ENCODE measurements at places on chromosomes 3 and 15.

- DNase-seq = no peak
Measured at GRCh38 chr3:195101001-195101583, 169.9 kb downstream of the XXYLT1 start.

DNA sequence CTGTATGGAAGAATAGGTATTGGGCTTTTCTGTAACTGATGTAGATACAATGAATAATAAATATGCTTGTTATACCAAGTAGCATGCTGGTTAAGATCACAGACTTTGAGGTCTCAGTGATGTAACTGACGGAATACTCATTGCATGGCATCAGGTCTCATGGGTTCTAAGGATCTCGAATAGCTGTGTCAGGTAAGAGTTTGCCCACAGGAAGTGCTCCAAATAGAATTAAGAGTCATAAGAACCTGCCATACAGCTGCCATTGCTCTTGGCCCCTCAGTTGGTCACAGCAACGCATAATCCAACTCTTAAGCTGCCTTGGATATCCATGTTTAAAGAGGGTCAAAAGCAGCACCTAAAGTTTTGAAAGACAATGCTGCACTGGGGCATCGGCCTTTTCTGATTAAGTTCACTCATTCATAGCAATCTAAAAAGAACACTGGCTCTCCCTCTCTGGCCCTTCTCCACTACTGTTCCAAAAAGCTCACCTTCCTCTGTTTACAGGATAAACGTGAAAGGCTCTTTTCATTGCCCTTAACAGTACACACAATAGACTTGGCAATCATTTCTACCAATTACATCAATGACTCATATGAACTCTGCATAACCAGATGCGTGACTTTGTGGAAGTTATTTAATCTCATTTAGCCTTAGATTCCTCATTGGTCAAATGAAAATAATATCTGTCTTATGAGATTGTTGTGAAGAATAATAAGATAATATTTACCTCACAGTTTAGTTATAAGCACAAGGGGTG, 74.6 kb downstream of the ZBTB20 start:
- DNase-seq = peak; percentile 67

GRCh38 chr3:124526601-124527000, 203.7 kb upstream of the UMPS start:
- no peak for DNase-seq

DNA sequence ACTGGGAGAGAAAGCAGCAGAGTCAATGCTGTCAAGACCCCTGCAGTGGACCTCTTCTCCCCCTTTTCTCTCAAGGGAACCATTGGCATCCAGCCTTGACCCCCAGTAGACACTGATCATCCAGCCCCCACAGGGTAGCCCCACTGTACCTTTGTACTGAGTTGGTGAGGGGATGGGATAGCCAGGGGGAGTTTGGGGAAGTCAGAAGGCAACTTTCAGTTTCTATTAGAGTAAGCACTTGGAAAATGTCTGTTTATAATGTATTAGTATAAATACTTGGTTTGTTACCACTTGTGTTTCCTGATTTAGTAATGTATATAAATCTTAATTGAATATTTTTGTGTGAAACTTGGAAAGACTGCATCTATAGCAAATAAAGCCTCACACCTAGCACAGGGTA, 25.0 kb downstream of the DAG1 start:
- no peak for DNase-seq

GRCh38 chr15:39381517-39381916, 199.4 kb upstream of the THBS1 start:
- no peak for DNase-seq

DNA sequence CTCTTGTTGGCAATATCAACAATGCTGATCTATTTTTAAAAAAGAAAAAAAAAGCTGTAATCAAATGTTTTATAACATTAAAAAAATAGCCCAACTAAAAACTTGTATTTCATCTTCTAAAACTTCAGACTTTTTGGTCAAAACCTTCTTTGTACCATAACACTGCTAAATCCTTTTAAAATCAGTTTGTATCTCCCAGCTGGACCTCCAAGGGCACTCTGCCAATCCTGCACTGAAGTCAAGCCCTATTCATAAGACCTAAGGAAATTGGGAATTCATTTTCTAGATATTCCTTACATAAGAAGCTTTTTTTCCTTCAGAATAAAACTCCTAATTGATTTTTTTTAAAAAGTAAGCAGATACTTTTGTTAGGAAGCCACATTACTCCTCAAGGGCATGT, 38.2 kb upstream of the HCLS1 start:
- DNase-seq = no peak

GRCh38 chr3:46965151-46965550, 11.4 kb downstream of the CCDC12 start:
- no peak for DNase-seq

DNA sequence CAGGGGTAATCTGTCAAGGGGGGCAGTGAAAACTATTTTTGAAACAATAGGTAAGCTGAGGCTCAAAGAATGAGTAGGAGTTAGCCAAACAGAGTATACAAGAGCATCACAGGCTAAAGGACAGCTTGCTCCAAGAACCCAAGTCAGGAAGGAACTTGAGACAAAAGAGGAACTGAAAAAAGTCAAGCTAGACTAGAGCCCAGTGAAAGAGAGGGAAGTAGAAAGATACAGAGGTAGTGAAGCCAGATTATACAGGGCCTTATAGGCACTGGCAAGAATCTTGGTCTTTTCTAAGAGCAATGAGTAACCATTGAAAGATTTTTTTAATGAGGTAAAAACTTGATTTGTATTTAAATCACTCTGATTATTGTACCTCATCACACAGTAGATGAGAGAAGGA, 69.9 kb downstream of the FILIP1L start:
- no peak for DNase-seq

DNA sequence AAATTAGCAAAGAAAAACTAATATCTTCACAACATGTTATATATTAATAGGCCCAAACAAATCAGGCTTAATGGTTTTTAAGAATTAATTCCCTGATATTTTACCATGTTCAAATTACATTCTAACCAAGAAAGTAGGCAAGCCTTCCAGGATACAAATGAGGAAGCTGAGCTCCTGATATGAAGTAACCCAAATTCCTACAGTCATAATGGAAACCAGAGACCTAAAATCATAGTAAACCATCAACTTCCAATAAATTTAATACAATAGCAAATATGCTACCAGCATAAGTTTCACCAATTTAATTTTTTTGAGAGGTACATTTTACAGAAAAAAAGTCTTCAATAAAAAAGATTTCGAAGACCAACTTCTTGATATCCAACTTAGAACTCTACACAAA, 3.8 kb downstream of the DCBLD2 start:
- no peak for DNase-seq

DNA sequence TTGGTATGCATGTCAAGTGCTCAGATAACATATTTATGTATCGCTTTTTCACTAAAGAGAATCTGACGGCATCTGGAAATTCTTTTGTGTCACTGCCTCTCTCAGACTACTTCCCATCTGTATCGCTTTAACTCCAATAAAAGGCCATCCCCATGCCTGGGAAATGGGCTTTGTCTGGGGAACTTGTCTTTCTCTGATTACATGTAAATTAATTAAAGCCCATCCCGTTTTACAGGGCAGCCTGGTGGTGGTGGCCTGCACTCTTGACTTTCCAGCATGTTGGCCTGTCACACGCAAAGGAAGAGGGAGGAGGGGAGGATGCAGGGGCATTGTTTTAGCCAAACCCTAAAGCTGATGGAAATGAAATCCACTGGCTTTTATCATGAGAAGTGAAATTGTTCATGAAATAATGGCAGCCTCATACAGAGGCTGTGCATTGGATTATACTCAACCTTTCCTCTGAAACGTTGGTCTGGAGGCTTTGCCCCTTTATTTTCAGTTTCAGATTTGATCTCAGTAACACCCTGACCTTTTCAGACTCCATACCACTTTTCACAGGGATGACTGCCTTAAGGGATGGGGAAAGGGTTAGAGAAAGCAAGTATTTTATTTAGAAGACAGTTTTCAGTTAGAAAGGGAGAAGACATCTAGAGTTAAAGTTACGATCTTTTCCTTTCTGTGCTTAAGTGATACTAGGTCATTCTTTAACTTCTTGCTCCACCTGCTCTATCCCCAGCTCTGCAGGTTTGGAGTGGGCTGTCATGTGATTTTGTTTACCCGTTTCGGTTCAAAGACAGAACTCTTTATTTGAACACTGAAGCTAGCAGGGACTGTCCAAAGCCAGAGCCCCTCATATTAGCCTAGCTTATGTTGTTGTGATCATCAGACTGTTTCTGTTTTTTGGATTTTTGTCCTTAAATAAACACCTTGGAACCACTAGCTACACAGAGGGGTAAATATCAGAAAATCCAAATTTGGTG, 94.6 kb upstream of the CTDSPL start:
- DNase-seq = no peak
